Activated CD4-positive, alpha-beta T cell treated with anti-CD3 and anti-CD28 coated beads for 36 hours (primary cell): ENCODE measurements at places on chromosomes 5 and 9. TPM values are rescaled to one million over a fixed set of nuclear protein-coding genes. Genes with fewer than 3 reads are reported as not detected.

GRCh38 chr5:151719228-151720000, 32.7 kb upstream of the SPARC start:
- DNase-seq: peak; percentile 59

MYOT gene
- total RNA-seq: not detected

- no peak for DNase-seq
Measured at GRCh38 chr5:69285448-69286116, 47.0 kb downstream of the CCDC125 start.

- no peak for DNase-seq
Measured at GRCh38 chr5:159593518-159594073, 263.3 kb upstream of the IL12B start.

GRCh38 chr9:125630436-125630835, 76.6 kb downstream of the MAPKAP1 start:
- DNase-seq: no peak

BRD9 gene
- total RNA-seq: 46.7 TPM

GRCh38 chr9:91963711-91964240, 13.7 kb upstream of the ROR2 start:
- no peak for DNase-seq

PPP1R26 gene
- total RNA-seq: 2.4 TPM

MYO10 gene
- total RNA-seq: 0.28 TPM

GRCh38 chr5:38548064-38548759, 8.2 kb downstream of the LIFR start:
- DNase-seq: no peak

DNA sequence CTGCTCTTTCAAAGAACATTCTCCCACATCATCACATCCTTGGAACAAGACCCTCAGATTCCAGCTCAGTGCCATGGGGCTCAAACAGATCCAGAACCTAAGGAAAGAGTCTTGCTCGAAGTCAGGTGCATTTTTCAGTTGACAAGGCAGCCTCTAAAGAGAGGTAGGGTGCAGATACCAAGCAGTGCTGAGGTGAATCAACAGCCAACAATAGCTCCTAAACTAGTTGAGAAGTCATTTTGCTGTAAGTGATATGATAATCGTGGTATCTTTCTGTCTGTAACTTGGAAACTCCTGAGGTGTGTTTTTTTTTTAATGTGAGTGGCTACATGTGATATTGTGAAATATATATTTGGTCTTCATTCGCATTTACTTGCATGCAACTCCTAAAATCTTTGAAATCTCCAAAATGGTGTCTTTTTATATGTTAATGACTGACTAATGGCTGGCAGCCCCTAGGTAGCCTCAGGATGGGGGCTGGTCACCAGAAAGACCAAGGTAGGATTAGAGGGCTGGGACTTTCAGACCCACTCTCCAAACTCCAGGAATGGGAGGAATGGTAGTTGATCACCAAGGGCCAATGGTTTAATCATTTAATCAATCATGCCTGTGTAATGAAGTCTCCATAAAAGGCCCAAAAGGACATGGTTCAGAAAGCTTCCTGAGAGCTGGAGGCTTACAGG, 96.6 kb downstream of the SERINC5 start:
- no peak for DNase-seq

GRCh38 chr5:136527311-136527710, 162.0 kb upstream of the TRPC7 start:
- no peak for DNase-seq

COL23A1 gene
- not detected for total RNA-seq

SLC4A9 gene
- total RNA-seq: 0.73 TPM

DAB2 gene
- total RNA-seq: 0.26 TPM

DNA sequence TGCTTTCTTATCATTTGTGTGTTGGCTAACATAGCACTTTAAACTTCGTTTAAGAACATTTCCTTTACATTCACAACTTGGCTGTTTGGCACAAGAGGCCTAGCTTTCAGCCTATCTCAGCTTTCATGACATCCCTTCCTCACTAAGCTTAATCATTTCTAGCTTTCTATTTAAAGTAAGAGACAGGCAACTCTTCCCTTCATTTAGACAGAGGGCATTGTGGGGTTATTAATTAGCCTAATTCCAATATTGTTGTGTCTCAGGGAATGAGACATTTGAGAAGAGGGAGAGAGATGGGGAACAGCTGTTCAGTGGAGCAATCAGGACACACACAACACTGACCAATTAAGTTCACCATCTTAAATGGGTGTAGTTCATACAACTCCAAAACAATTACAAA, 51.0 kb upstream of the OR2K2 start:
- no peak for DNase-seq

TMEM267 gene
- total RNA-seq: 15.7 TPM

NSG2 gene
- total RNA-seq: not detected

GRCh38 chr9:75471549-75472114, 383.3 kb downstream of the OSTF1 start:
- DNase-seq: no peak

TXNDC8 gene
- not detected for total RNA-seq

NTNG2 gene
- 1.8 TPM for total RNA-seq

PCDHB9 gene
- total RNA-seq: not detected

GRCh38 chr9:126777733-126778132, 27.1 kb upstream of the ZBTB43 start:
- peak; percentile 10 for DNase-seq

PCDHB8 gene
- not detected for total RNA-seq

MEGF10 gene
- not detected for total RNA-seq

GRCh38 chr5:149865746-149866145, 78.8 kb downstream of the PDE6A start:
- no peak for DNase-seq

GRCh38 chr9:84897362-84898094, 228.0 kb downstream of the NTRK2 start:
- no peak for DNase-seq

DNA sequence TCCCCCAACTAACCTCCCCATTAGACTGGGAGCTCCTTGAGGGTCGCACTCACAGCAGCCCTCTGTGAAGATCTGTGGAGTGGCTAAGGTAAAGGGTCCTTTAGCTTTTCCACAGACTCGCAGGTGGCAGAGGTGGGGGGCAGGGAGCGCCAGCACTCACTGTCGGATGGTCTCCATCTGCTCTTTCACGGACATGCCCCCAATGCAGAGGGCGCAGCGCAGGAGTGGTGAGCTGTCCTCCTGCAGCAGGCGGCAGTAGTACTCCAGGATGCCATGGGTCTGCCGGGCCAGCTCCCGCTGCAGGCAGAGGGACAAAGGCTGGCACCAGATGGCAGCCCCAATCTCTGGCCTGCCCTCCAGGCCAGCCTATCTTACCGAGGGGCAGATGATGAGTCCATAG, 2.2 kb downstream of the DDX41 start:
- DNase-seq: no peak
